Stimulated activated CD8-positive, alpha-beta memory T cell treated with anti-CD3 and anti-CD28 coated beads, Interleukin-4, amount 100 ng/mL, for 48 hours (primary cell): ENCODE measurements at places on chromosomes 16 and 17.

DNA sequence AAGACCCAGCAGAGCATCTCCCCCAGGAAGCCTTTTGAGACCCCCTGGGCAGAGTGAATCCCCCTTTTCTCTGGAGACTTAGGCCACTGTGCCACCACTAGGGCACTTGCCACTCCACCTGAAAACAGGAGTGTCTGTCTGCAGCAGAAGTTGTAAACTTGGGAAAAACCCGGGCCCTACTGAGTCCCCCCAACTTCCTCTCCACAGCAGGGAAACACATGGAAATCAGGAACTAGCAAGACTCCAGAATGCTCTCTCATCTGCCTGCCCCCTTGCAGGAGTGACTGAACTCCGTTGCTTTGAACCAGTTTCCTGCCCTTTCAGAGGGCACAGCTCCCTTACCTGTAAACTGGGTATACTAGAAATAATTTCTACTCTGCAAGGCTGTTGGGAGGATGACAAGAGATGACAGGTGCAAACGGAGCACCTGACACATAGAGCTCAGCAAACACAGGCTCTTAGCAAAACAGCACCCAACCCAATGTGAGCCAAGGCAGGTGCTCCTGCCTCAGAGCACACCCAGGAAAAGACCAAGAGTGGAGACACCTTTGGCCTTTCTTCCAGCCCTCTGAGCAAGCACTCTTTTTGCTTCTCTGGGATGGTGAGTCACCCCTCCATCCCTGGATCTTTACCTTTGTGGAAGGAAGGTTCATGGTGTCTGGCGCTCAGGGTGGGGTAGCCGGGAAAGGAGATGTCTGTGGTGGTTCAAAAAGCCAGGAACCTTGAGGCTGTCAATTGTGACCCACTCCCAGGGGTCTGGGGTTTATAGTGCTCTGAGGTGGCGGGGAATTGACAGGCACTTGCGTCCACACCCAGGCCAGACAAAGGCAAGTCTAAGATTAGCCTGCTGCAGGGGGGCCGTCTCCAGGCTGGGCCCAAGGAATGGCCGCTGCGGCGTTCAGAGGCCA is at the start of gene HCRT:
TSS of gene HCRT (minus strand) at position 740 of the 908 bp plus-strand sequence. CDS start at position 653, 87 bp downstream.
- no peak for DNase-seq

GRCh38 chr17:45132572-45133463 is 503 bp upstream of the PLCD3 start:
- DNase-seq: peak; percentile 79

DNA sequence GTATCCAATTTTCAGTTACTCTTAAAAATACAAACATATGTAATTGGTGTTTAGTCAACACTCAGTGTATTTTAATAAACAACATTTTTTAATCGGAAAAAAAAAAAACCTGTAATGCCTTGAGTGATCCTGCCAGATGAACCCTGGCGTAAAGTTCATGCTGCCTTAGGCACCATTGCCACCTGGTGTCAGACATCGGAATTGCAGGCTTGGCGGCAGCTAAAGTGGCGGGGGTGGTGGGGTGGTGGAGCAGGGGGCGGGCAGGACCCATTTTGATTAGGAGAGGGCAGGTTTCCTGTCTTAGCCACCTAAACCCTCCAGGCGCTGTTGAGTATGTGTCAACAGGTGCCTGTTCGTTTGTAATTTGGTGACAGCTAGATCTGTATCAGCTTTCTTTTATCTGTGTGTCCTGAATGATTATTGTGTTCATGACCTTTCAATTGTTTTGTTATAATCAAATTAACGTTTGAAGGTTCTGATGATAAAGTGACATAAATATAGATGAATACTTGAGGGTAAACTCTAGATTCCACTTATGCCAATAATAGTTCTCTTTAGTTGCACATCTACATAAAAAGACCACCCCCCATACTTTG is 588.7 kb downstream of the CDH13 start:
- DNase-seq: peak; percentile 84

GRCh38 chr16:85259832-85260167 is 147.5 kb upstream of the CIBAR2 start:
- DNase-seq: no peak

DNA sequence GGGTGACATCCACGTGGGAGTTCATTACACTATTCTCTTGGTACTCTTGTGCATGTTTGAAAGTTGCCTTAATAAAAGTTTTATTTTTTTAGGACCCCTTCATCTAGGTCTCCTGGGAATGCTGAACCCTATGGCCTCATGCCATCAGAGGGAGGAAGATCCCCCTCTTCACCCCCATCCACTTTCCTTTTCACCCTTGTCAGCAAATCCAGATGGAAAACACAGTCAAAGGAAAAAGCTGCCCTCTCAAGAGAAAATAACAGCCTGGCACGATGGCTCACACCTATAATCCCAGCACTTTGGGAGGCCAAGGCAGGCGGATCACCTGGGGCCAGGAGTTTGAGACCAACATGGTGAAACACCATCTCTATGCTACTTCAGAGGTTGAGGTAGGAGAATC is 274.2 kb downstream of the XYLT1 start:
- DNase-seq: no peak

- DNase-seq: peak; percentile 87
These were observed 5.6 kb downstream of the RARA start for GRCh38 chr17:40314584-40314956.

DNA sequence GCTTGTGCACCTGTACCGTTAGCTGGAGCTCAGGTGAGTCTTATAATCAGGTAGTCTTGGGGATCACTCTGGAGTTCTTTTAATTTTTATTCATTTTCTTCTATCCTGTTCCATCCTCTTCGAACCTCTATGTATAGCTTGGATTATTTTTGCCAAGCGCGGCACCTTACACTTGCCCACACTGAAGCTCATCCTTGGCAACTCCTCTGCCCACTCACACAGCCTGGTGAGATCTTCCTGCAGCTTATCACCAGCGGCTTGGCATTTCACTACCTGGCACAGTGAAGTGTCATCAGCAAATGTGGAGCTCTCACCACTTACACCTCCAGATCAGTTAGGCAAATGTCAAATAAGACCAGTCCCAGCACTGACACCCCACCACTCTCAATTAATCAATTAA is 116.7 kb downstream of the CACNG3 start:
- DNase-seq: no peak

DNA sequence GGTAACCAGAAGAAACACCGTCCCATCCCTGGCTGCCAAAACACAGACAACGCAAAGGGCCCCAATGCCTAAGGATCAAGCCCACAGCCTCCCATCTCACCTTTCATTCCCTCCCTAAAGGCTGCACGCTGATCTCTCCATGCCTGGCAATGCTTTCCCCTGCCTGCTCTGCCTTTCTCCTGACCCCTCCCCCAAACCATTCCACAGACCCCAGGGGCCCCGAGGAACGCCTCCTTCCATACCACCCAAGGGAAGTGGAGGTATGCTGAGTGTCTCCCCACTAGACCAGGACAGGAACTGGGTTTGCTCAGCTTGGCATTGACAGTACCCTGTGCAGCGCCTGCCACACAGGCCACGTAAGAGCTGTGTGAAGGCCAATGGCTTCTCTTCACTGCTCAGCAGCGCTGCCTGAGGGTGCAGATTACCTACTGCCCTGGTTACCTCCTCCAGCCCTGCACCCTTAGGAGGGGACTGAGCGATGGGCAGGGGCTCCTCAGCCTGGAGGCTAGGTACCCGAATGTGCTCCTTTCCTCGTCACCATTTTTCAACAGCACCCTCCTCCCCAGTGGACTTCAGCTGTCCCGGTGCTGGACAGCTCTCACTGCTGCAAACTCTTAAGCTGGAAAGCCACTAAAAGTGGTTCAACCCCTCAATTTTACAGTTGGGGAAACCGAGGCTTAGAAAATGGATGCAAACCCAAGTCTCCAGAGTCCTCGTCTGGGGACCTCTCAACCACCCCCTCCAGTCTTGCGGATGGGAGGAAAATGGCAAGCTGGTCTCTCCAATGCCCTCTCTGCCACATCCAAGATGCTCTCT is 45.0 kb downstream of the SRCIN1 start:
- no peak for DNase-seq

DNA sequence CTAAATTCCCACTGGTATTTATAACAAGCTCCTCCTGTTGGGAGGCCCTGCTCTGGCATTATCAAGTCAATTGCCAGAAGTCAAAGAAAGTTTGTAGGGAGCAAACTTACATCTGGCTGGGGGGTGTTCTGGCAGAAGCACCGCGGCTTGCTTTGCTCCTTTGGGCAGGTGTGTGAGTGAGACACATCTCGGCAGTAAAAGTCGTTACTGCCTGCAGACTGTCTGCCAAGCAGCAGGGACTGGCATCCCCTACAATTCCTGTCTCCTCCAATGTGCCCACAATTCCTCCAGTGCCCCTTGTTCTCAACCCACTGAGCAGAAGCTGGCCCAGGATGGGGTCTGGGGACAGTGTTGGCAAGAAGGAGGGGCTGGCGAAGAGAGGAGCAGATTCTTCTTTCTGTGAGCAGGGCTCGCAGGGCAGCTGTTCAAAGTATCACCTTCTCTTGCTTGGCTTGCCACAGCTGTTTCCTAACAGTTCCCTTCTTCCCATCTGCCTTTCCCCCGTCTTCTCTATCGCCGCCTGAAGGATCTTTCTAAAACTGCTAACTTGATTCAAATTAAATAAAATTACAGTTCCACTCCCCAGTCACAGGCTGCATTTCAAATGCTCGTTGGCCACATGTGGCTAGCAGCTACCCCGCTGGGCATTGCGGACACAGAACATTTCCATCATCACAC is 30.2 kb downstream of the SPACA3 start:
- DNase-seq: no peak
